MM.1S (cell line): ENCODE measurements at places on chromosomes 2 and 18.

DNA sequence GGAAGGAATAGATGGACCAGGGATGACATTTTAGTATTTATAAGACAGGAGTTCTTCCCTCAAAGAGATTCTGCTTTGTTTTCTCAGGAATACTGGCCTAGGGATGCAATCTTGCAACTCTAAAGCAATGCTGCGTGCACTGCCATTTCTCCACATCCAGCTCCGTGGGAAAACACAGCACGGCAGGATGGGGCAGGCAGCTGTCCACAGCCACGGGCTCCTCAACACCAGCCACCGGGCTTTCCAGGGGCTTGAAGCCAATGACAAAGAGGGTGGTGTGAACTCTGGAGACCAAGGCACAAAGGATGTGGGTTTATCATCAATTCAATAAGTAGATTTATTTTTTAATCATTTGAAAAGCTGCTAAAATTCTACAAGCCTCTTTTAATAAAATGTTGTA lies 49.3 kb downstream of the CABYR start:
- no peaks in the 10 kb centered on the region for H3K36me3 ChIP-seq
- H3K4me1 ChIP-seq, result peaks cover 37% of the 10 kb centered on the region
- DNase-seq, result no peak
- no peak overlapping the region for H3K4me3 ChIP-seq

DNA sequence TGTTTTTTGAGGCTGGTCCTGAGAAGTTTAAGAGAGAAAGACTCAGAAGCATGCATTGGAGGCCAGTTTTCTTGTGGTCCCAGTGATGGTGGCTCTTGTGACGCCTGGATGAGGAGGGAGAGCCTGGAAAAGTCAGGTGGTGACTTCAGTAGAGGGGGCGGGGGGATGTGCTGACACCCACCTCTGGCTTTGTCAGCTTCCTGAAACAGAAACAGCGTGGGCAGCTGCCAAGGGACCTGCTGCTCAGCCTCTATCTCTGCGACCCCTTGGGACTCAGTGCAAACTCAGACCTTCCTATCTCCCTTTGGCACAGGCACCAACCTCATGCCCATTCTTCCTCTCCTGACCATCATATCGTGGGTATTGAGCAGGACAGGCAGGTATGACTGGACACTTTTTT lies 6.4 kb downstream of the TGFBRAP1 start:
- H3K36me3 ChIP-seq, result peaks cover 5% of the 10 kb centered on the region; the same call in 1 of the 2 replicates
- H3K27ac ChIP-seq, result no peak overlapping the region
- H3K4me3 ChIP-seq, result no peak overlapping the region
- no peak for DNase-seq

- H3K4me3 ChIP-seq, result no peak overlapping the region
- peaks cover 40% of the 10 kb centered on the region for H3K27me3 ChIP-seq
- H3K36me3 ChIP-seq, result no peaks in the 10 kb centered on the region
- no peak overlapping the region for H3K27ac ChIP-seq
- no peak for DNase-seq
- H3K4me1 ChIP-seq, result no peaks in the 10 kb centered on the region
Measured at GRCh38 chr2:240374085-240374907, 61.2 kb upstream of the GPC1 start.

GRCh38 chr2:158716121-158716791 lies 78.9 kb upstream of the DAPL1 start:
- DNase-seq, result no peak
- H3K27me3 ChIP-seq, result no peaks in the 10 kb centered on the region
- H3K36me3 ChIP-seq, result no peaks in the 10 kb centered on the region
- no peak overlapping the region for H3K27ac ChIP-seq

DNA sequence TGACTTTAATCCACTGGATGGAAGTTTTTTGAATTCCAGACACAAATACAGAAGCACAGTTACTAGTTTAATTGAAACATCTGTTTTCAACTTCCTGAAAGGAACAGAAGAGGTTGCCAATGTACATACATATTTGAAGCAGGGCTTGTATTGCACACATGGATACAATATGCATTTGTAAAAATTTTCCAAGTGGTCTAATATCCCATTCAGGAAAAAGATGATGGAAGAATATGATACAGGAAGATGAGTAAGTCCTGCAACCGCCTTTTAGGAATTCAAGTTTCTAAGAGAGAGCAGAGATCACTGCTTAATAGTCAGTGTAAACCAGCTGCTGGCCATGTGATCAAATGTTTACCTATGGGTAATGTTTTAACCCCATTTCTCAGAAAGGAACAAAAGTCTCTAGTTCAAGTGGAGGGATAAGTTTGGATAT lies 265.4 kb downstream of the TRIB2 start:
- no peaks in the 10 kb centered on the region for H3K27me3 ChIP-seq
- DNase-seq, result no peak
- no peak overlapping the region for H3K27ac ChIP-seq

DNA sequence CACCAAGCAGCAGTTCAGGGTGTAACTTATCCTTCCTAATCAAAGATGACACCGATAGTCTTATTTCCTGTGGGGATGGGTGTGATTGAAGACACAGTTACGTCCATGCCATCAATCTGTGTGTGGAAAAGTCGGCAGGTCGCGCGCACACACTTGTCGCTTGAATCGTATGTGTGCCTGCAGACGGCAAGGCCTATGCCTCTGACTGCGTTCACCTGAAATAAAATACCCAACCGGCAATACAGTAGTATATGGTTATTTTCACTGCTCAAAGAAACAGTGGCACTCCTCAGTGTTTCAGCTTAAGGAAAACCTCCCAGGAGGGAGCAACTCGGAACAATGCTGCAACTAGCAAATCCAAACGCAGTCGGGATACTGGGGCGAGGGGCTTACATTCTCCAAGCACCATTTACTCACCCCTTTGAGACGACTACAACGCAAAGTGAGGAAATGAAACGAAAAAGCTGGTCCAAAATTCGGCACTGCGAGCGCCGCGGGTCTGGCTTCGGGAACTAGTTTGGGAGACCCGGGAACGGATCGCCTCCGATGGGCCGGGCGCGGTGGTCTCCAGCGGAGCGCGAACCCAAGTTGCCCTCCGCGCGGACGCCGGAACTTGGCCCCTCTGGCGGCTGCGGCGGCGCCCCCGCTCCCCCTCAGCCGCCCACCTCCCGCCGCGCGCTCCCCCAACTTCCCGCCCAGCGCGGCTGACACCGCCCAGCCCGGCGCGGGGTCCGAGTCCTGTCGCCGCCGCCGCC lies 675 bp downstream of the PRKD3 start:
- no peaks in the 10 kb centered on the region for H3K27me3 ChIP-seq
- H3K4me3 ChIP-seq, result peak overlapping the region; percentile 88
- H3K27ac ChIP-seq, result peak overlapping the region; percentile 97
- peaks cover 7% of the 10 kb centered on the region; the same call in 1 of the 2 replicates for H3K36me3 ChIP-seq
- peak; percentile 73 for DNase-seq

DNA sequence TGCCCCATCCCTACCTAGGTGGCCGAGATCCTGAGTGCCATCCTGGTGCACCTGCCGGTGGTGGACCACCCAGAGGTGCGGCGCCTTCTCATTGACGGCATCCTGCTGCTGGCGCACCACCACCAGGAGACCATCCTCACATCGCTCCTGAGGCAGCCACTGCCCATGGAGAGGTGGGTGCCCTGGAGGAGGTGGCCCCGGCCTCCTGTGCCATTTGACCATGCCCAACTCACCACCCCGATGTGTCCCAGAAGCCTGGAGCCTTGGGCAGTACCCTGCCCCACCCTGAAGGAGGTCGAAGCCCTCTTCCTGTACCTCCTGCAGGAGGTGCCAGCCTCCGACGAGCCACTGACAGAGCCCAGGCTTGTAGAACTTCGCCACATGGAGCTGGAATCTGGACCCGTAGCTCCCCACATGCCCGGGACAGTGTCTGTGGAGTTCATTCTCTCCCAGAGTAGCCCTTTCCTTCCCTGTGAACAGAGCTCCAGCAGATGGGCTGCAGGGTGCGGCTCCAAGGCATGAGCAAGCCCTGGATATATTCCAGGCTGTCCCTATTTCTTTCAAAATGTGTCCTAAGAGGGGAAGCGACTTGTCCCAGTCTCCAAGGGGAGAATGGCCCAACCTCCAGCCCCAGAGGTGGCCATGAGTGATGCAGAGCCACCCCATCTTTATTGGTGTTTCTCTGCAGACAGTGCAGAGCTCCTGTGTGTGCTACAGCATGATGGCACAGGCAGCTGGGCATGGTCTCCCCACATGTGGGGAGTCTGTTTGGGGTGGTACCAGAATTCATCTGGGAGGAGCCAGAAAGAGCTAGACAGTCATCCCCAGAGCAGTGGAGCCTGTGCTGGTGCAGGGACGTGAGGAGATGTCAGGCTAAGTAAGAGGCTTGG lies 34.2 kb downstream of the HJURP start:
- no peak overlapping the region for H3K27ac ChIP-seq
- no peaks in the 10 kb centered on the region for H3K27me3 ChIP-seq
- no peaks in the 10 kb centered on the region for H3K36me3 ChIP-seq

DNA sequence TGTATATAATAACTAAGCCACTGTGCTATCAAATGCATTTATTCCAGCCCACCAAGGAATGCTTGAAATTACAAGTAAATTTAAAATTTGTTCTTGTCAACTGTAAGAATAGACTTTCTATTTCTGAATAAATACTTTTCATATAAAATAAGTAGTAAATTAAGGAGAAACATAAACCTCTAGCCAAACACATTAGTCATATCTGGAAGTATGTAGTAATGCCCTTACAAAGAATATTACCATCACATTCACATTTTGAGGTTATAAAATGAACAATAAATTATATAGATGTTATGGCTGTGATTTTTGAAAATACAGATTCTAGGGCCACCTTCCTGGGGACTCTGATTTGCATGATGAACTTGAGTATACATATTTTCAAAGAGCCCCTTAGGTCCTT lies 54.7 kb downstream of the SERPINB7 start:
- no peaks in the 10 kb centered on the region for H3K36me3 ChIP-seq
- peaks cover 23% of the 10 kb centered on the region for H3K4me1 ChIP-seq
- H3K27ac ChIP-seq, result no peak overlapping the region
- H3K27me3 ChIP-seq, result no peaks in the 10 kb centered on the region
- no peak for DNase-seq
- H3K4me3 ChIP-seq, result no peak overlapping the region

- H3K4me3 ChIP-seq, result no peak overlapping the region
- no peaks in the 10 kb centered on the region for H3K4me1 ChIP-seq
- no peaks in the 10 kb centered on the region for H3K27me3 ChIP-seq
- no peak for DNase-seq
- H3K36me3 ChIP-seq, result no peaks in the 10 kb centered on the region
Measured at GRCh38 chr2:29733965-29734364, 187.4 kb downstream of the ALK start.

- H3K27ac ChIP-seq, result no peak overlapping the region
- H3K27me3 ChIP-seq, result no peaks in the 10 kb centered on the region
- H3K36me3 ChIP-seq, result no peaks in the 10 kb centered on the region
- DNase-seq, result no peak
Measured at GRCh38 chr18:69898241-69898861, 49.3 kb downstream of the CD226 start.

DNA sequence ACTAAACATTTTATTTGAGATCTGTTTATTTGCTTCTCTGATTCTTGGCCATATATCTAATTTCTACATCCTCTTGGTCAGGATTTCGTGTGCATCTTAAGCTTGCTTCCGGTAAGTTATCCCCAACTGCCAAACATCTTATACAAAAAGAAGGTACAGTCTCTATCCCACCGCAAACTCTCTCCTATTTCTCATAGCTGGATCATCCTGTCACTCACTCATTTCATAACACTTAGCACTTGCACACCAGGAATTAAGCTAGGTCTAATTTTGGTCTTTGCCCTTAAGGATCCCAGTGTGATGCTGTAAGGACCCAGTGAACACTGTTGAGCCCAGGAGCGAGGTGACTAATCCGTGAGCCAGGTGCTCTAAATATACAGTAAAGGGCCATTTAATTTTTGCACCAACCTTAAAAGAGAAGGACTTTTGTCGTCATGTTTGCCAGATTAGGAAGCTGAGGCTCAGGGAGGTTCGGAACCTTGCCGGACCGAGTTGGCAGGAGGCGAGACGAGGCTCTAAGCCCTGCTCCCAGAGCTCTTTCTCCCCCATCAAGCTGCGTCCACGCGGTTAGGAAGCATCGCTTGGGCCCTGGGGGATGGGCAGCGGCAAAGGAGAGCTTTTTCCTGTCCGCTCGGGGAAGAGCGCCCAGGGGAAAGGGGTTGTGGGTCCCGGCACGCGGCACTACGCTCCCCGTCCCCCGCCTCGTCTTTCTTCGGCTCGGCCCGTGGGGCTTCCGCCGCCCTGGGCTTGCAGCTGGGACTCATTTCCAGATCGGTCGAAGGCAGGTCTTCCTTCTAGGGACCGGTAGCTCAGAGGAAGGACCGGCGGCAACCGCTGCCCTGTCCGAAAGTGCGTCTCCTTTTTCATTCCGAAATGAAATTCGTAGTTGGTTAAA lies 4.1 kb upstream of the ITPRIPL1 start:
- peak; percentile 21 for DNase-seq
- H3K4me1 ChIP-seq, result peaks cover 19% of the 10 kb centered on the region
- no peaks in the 10 kb centered on the region for H3K27me3 ChIP-seq
- H3K27ac ChIP-seq, result peak overlapping the region; percentile 64; the same call in 1 of the 2 replicates
- peak overlapping the region; percentile 90 for H3K4me3 ChIP-seq

- no peak for DNase-seq
- no peaks in the 10 kb centered on the region for H3K4me1 ChIP-seq
- H3K27me3 ChIP-seq, result no peaks in the 10 kb centered on the region
- H3K27ac ChIP-seq, result no peak overlapping the region
- no peaks in the 10 kb centered on the region for H3K36me3 ChIP-seq
- H3K4me3 ChIP-seq, result no peak overlapping the region
Measured at GRCh38 chr2:10258726-10259125, 44.0 kb upstream of the HPCAL1 start.

DNA sequence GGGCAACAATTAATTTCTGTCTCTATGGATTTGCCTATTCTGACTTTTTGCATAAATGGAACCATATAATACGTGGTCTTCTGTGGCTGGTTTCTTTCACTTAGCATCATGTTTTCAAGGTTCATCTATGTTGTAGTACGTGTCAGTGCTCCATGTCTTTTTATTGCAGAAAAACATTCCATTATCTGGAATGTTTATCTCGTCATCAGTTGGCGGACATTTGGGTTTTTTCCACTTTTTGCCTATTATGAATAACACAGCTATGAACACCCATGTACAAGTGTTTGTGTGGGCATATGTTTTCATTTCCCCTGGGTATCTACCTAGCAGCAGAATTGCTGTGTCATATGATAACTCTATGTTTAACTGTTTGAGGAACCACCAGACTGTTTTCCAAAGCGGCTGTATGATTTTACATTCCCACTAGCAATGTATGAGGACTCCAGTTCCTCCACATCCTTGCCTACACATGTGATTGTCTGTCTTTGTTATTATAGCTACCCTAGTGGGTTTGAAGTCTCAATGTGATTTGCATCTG lies 49.9 kb downstream of the MYO7B start:
- no peak overlapping the region for H3K27ac ChIP-seq
- H3K4me1 ChIP-seq, result no peaks in the 10 kb centered on the region
- DNase-seq, result no peak
- no peaks in the 10 kb centered on the region for H3K36me3 ChIP-seq
- no peak overlapping the region for H3K4me3 ChIP-seq

- no peaks in the 10 kb centered on the region for H3K36me3 ChIP-seq
- no peaks in the 10 kb centered on the region for H3K27me3 ChIP-seq
- no peak for DNase-seq
- no peaks in the 10 kb centered on the region for H3K4me1 ChIP-seq
- H3K27ac ChIP-seq, result no peak overlapping the region
Measured at GRCh38 chr2:64792300-64792699, 138.6 kb upstream of the SERTAD2 start.

GRCh38 chr18:40133253-40133652 lies 1821.8 kb upstream of the PIK3C3 start:
- no peak overlapping the region for H3K4me3 ChIP-seq
- no peaks in the 10 kb centered on the region for H3K36me3 ChIP-seq
- DNase-seq, result no peak
- H3K4me1 ChIP-seq, result no peaks in the 10 kb centered on the region
- no peaks in the 10 kb centered on the region for H3K27me3 ChIP-seq

- no peaks in the 10 kb centered on the region for H3K4me1 ChIP-seq
- H3K27me3 ChIP-seq, result no peaks in the 10 kb centered on the region
- no peak overlapping the region for H3K4me3 ChIP-seq
- no peaks in the 10 kb centered on the region for H3K36me3 ChIP-seq
Measured at GRCh38 chr18:8455661-8456614, 153.3 kb upstream of the RAB12 start.
